ENCODE measurements at places on chromosomes 2 and 18. TPM values are rescaled to one million over a fixed set of nuclear protein-coding genes. Genes with fewer than 3 reads are reported as not detected.

CDKL4 gene
- not detected for total RNA-seq

EGR4 gene
- total RNA-seq: 0.28 TPM

EML6 gene
- 1.2 TPM for total RNA-seq

GPR45 gene
- not detected for total RNA-seq

BOD1L2 gene
- not detected for total RNA-seq

SKA1 gene
- 17.1 TPM for total RNA-seq

IL36A gene
- not detected for total RNA-seq

AQP12B gene
- total RNA-seq: not detected

MC2R gene
- not detected for total RNA-seq

PCBP1 gene
- 436 TPM for total RNA-seq

PRKAG3 gene
- not detected for total RNA-seq

ASB18 gene
- not detected for total RNA-seq

GULP1 gene
- total RNA-seq: 57.0 TPM

NYAP2 gene
- not detected for total RNA-seq

CARF gene
- total RNA-seq: 1.3 TPM

APCDD1 gene
- total RNA-seq: not detected

CDK15 gene
- not detected for total RNA-seq

ITPRIPL1 gene
- total RNA-seq: not detected

SLC9A4 gene
- not detected for total RNA-seq

DUSP19 gene
- 0.57 TPM for total RNA-seq

SULT1C2 gene
- 1.3 TPM for total RNA-seq

CCL20 gene
- total RNA-seq: 4.4 TPM

RTP5 gene
- not detected for total RNA-seq

SGPP2 gene
- total RNA-seq: 0.16 TPM

CGREF1 gene
- 8.7 TPM for total RNA-seq

SP140L gene
- total RNA-seq: 3.3 TPM

MC5R gene
- total RNA-seq: not detected

KATNAL2 gene
- total RNA-seq: 1.9 TPM

IL37 gene
- total RNA-seq: not detected

MAP4K4 gene
- 60.9 TPM for total RNA-seq

ACTG2 gene
- 0.16 TPM for total RNA-seq

CPLX4 gene
- total RNA-seq: not detected

SLC38A11 gene
- not detected for total RNA-seq

HOXD3 gene
- 0.27 TPM for total RNA-seq

LTBP1 gene
- total RNA-seq: 15.2 TPM

KIF5C gene
- total RNA-seq: 0.41 TPM

PSMA8 gene
- not detected for total RNA-seq
